ENCODE measurements at places on chromosomes 5 and 9.

DNA sequence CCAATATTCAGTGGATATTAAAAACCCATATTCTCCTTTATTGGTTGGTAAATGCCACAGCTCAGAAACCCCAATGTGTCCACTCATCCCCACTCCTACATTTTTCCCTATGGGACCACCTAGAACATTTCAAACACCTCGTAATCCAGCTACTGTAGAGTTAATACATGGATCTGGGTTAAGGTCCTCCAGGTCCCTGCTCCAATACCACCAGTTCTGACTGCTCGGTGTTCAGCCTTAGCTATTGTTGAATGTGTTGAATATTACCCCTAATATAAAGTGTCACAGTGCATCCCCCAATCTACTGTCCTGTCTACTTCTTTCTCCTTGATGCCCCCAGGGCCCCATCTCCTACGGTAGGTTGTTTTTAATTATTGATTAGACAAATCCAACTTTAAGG lies 231.5 kb downstream of the PCSK1 start:
- no peak for DNase-seq

DNA sequence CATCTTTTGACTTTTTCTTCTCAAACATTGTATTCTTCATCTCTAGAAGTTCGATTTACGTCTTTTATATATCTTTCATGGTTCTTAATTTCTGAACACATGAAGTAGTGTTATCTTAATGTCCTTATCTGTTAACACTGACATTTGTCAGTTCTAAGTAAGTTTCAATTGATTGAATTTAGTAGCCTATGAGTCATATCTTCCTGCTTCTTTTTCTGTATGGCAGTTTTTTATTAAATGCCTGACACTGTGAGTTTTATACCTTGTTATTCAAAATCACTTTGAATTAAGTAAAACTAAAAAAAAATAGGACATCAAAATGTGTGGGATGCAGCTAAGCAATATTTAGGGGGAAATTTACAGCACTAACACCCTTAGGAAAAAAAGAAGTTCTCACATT lies 707.0 kb upstream of the ACO1 start:
- DNase-seq: no peak

GRCh38 chr9:23220957-23221356 lies 605.1 kb downstream of the ELAVL2 start:
- DNase-seq: no peak

- no peak for DNase-seq
Measured at GRCh38 chr9:104075801-104076753, 18.0 kb upstream of the SMC2 start.

DNA sequence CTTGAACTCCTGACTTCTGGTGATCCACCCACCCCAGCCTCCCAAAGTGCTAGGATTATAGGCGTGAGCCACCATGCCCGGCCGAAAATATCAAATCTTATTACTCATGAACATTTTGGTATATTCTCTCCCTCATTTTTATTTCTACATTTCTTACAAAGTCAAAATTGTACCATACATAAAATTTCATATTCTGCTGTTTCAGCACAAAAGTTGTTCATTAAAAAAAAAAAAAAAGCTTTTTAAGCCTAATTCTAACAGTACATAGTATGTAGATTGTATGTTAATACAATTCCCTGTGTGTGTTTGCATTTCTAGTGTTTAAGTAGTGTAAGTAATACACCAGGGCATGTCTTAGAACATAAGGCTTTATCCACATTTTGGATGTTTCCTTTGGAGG lies 14.9 kb downstream of the BNIP1 start:
- DNase-seq: no peak

GRCh38 chr5:179211068-179211467 lies 134.2 kb downstream of the ADAMTS2 start:
- no peak for DNase-seq

- DNase-seq: no peak
Measured at GRCh38 chr5:26833596-26833995, 204.8 kb downstream of the CDH9 start.

DNA sequence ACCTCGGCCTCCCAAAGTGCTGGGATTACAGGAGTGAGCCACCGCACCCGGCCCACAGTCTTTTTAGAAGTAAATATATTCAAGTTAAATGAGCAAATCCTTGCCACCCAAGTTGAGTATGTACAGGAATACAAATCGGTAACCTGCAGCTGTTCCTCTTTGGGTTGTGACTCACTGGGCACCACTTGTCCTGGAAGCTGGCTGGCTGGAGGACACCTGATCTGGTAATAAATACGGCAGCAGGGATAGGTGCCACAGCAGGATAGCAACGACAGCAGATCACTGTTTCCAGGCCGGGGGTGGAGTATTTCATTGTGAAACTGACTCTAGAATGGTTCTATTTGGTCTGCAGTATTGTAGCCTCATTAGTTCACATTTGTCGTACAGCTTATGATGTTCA lies 35.7 kb upstream of the SLC36A2 start:
- no peak for DNase-seq

DNA sequence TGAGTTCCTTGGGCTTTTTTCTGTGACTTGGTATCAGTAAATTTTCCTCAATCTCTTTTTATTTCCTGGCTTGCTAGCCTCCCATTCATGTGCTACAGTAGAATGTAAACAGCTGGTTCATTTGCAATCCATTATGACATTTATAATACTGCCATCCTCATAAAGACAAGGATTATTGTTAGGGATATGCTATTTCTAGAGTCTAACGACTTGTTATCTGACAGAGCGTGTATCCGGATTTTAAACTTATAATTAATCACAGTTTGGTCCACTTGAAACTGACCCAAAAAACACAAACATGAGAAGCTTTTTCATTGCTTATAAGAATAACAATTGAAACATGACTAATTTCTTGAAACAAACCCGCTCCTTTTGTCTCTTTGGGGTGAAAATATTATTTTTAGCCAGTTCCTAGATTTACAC lies 585.8 kb downstream of the TLE4 start:
- no peak for DNase-seq

DNA sequence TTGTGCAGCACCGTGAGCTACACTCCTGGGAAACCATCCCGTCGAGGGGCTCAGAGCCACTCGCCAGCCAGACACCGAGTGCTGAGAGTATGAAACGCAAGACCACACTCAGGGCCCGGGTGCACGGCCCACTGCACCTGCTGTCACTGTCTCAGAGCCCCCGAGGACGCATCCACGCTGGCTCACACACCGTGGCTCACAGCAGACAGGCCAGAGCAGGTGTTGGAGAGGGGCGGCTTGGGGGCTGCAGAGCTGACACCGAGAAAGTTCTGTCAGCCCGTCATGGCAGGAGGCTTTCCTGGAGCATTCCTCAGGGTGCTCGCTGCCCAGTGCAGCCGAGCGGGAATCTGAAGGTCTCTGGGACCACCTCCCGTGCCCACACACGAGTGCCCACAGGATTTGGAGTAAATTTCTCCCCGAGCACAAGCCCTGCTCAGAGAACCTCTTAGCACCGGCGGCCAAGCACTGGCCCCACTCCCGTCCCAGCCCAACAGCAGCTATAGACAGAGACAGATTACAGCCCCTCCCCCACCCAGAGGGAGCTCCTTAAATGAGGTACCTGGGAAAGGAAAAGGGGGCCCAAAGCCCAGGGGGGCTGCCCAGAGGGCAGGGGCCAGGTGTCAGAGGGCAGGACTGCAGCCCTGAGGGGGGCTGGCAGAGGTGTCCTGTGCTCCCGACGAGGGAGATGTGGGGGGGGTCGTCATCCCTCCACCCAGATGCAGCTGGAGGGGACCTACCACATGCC lies 56.0 kb upstream of the SARDH start:
- DNase-seq: no peak

DNA sequence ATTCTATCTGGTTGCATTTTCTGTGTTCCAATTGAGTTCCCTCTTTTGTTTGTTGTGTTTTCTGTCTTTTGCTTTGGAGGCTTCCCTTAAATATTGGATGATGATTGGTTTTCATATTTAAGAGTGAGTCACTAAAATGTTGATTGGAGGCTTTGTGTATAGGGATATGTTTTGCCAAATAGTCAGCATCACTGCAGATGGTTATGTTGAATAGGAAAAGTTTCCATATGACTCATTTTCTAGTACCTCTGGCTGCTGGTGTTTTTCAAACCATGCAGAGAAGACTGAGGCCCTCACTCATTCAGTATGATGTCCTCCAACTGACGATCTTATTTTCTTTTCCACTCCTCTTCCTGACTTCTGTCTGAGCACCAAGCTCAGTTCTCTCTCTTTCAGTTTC lies 1290.0 kb downstream of the EFNA5 start:
- DNase-seq: no peak

- no peak for DNase-seq
Measured at GRCh38 chr5:116058346-116058936, 26.2 kb downstream of the ARL14EPL start.

GRCh38 chr9:73011181-73011750 lies 58.4 kb upstream of the ALDH1A1 start:
- no peak for DNase-seq

- DNase-seq: no peak
Measured at GRCh38 chr9:129769669-129770068, 16.8 kb upstream of the PTGES start.

GRCh38 chr5:7980881-7981280 lies 111.9 kb downstream of the MTRR start:
- no peak for DNase-seq

DNA sequence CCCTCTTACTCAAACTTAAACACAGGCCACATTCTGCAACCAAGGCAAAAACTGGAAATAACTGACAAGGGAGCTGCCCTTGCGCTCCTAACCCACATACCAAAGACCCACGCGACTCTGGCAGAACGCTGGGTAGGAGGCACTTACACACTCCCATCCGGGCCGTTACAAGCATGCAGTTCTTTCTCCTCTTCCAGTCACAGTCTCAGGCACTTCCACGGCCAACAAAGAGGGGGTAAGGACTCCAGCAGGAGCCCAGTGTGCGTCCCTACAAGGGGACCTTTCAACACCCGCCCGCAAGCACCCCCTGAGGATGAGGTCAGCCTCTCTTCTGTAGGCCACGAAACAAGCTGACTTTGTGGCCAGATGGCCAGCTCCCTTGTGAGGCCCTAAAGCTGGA lies 57.4 kb downstream of the SERINC5 start:
- DNase-seq: no peak

DNA sequence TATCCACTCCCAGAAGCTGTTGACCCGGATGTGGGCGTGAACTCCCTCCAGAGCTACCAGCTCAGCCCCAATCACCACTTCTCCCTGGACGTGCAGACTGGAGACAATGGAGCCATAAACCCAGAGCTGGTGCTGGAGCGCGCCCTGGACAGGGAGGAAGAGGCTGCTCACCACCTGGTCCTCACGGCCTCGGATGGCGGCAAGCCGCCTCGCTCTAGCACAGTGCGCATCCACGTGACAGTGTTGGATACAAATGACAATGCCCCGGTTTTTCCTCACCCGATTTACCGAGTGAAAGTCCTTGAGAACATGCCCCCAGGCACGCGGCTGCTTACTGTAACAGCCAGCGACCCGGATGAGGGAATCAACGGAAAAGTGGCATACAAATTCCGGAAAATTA lies 834 bp downstream of the PCDHGA8 start:
- DNase-seq: no peak

DNA sequence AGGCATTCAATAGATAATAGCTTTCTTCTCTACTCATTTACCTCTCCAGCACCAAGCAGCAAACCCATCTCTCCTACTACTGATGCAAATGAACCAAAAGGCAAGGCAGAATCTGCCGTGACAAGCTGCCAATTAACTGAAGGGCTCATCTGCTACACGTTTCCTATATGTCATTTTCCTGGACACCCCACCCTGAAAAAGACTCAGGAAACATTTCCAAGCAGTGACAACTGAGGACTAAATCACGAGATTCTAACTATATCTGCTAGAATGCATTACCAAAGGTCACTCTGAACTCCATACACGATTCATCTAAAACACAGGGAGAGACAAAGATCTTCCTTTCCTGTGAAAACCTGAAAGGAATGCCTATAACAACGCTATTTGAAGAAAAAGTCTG lies 12.9 kb downstream of the PLPP1 start:
- DNase-seq: no peak

DNA sequence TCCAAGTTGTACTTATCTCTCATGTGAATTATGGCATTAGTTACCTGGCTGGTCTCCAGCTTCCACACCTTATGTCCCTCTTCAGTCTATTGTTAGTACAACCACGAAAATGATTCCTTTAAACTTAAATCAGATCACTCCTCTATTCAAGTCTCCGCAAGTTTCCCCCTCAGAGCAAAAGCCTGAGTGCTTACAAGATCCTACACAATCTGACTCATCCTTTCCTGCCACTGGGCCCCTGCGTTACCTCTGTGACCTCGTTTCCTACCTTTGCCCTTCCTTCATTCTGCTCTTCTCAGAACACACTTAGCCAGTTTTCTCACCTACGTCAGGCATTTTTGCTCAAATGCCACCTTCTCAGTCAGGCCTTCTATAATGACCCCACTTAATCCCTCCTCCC lies 45.1 kb upstream of the GLIS3 start:
- DNase-seq: peak; percentile 11

GRCh38 chr9:35738186-35738585 lies 5.7 kb downstream of the CREB3 start:
- DNase-seq: no peak

GRCh38 chr5:104355350-104355749 lies 792.8 kb upstream of the NUDT12 start:
- no peak for DNase-seq

GRCh38 chr5:36108758-36109460 lies 42.2 kb upstream of the UGT3A2 start:
- no peak for DNase-seq

DNA sequence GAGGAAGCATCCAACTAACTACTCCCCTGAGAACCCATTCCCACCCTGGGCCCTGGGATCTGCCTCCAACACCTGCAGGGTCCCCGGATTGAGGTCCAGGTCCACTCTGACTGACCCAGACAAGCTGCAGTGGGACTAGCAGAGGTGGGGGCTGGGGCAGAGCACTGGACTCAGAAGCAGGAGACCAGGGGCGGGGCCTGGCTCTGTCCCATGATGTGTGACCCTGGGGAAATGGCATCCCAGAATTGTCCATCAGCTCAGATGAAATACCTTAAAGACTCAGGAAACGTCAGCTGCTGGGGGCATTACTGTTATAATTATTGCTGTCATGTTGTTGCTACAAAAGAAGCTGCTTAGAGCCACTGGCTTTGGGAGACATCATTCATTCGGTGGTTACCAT lies 202.4 kb downstream of the C9orf50 start:
- no peak for DNase-seq

GRCh38 chr5:82698026-82698425 lies 379.2 kb downstream of the TMEM167A start:
- no peak for DNase-seq

DNA sequence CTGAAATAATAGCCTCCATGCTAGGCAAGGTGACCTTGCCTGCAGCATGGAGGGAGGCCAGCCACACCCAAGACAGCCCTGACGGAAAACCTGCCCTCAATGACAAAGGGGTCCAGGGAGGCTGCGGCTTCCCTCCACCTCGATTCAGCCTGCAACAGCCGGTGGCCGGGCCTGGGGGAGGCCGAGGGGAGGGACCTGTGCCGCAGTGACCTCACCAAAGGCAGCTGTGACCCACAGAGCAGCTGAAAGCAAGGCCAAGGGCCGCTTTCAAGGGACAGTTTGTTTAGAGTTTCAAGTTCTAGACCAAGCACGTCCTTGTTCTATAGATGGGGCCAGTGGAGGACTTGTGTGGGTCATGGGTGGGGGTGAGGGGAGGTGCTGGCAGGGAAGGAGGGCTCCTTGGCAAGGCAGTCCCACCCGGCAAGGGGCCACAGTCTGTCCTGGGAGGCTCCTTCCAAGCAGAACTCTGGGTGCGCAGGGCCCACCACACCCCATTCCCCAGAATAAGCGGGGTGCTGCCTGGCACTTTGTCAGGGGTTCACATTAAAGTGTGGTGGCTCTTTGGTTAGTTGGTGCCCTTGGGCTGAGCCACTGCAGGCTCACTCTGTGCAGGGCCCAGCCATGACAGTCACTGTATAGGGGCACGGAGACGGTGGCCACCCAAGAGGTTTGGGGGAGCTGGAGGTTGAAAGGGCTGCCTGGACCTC lies 226.5 kb downstream of the FANCC start:
- no peak for DNase-seq

Measured in stimulated activated CD8-positive, alpha-beta memory T cell treated with anti-CD3 and anti-CD28 coated beads, Interleukin-4, amount 100 ng/mL, for 24 hours (primary cell).